Brain (organoid and tissue), 16 donors: ENCODE measurements at places on chromosomes 2 and 18.

- DNase-seq, result no peak
These were observed 121.6 kb downstream of the SPP2 start for GRCh38 chr2:234172066-234172465.

DNA sequence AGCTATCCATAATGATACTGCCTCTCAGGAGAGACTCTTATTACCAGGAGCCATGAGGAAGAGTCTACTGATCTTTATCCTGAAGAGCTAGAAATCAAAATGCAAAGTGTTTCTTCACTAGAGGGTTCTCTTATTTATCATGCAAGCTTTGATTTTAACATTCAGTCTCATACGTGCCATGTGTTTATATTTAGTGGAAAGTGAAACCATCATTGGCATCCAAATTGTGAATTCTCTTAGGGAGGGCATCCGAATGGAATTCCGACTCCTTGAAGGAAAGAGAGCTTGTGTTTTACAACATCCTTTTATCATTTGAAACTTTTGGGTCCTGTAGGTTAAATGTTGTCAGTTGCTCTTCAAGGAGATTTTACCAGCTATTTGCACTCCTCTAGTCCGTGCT is 170.4 kb upstream of the SESTD1 start:
- DNase-seq, result no peak

DNA sequence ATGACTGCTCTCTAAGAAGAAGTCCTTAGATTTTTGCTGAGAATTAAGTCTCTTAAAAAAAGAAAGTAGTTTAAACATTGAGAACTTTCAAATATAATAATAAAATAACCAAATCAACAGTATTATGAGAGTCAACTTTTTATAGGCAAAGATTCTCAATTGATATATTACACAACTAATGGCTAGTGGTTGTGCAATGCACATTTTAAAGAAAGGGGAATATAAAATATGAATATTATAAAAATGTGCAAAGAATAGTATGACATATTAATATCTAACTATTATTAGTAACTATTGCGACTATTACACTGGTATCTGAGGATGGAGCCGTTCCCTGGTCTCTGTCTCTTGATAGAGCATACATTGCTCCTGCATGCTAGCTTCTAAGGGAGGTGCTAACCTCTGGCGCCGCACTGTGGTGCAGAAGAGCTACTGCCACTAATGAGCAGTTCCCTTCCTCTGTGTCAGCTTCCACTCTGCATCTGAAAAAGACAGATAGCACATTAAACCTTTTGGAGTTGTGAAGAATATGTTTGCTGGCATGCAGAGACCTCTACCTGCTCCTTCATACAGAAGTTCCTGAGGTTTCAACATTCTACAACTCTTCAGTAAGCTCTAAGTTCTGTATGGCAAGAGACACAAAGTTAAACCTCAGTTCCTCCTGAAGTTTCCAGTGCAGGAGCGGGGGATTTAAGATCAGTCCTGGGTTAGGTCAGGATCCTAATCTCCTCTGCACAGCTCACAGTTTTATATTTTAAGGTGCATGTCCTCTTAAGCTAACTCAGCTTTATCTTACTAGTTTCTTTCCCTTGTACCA is 3.5 kb upstream of the SLC9A2 start:
- peak; percentile 85 for DNase-seq

GRCh38 chr2:56754627-56755026 is 570.8 kb downstream of the CCDC85A start:
- DNase-seq, result no peak

DNA sequence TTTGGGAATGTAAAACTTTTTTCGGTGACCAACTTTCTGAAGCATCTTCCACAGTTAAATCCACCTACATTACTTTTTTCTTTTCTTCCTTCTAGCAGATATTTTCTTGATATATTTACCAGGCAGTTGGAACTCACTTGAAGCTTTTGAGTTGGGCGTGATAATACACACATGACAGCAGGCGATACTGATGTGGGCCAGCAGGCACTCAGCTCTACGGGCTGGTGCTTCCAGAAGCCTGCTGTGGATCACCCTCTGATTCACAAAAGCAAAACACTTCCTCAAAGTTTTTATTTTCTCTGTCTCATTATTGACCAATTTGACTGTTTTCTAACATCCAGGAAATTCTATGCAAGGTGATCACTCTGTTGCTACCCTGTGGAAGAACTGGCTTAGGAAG is 22.9 kb downstream of the GRHL1 start:
- no peak for DNase-seq

DNA sequence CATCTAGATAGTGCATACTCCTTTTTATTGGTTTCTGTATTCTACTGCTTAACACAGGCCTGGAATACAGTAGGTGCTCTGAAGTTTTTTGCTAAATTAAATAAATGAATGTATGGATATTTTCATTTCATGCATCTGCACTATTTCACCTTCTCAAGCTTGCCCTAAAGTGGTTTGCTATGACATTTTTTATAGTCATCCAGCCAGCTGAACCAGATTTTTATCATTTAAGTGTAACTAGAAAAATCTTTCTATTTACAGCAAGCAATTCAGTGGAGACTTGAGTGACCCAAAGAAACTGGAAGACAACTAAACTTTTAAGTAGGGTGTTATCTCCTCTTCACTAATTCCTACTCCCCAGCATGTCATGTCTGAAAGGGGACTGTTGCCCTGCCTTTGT is 354.9 kb downstream of the OSR1 start:
- no peak for DNase-seq

DNA sequence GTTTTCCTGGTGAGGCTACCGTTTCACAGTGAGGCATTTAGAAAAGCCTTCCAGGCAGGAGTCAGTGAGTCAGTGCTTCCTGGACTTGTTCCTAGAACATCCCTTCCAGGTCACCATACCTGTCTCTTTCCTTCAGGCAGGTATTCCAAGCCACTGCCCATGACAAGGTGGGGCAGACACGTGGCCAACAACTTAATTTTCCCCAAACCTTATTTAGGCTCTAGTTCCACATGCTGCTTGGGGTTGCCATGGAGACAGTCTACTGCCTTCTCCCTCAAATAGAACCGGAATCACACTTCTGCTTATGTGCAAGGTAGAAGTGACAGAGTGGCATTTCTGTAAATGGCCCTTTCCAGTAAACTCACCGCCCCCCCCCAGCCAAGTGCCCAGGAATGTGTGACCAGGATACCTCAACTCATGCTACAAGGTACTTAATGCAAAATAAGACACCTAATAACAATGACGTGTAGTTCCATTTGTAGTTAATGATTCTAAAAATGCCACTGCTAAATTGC is 258.3 kb downstream of the PRKCE start:
- DNase-seq, result peak; percentile 93

DNA sequence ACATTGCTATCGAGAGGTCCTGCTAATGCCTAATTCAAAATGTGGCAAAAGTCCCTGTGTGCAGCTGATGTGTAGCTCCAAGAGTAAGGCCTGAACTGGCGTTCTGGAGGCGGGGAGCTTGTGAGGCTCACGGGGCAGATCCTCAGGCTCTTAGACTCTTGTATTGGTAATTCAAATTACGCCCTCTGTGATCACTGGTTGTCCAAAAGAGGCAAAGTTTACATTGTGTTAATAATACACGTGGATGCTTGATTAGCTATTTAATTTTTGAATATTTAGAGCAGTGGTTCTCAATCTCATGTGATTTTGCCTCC is 12.4 kb upstream of the CRYGA start:
- DNase-seq, result no peak

DNA sequence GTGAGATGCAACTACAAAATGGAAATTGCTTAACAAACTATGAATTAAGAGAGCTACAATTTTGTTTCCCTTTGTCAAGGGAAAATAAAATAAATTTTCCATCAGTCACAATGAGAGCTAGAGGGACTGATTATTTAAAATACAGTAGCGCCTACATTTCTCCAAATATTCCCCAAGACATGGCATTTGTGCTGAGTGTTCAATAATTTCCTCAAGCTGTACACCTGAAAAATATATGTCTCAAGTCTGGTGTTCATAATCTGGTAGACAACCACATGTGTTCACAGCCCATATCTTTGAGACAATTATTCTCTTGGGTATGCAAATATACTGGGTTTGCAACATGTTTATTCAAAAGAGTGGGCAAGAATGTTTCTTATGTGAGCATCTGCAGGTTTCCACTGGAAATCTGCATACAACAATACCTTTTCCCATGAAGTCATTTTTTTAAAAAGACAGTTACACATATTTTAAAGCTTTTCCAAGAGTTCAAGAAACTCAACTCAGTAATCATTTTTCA is 240.1 kb upstream of the VRK2 start:
- no peak for DNase-seq

DNA sequence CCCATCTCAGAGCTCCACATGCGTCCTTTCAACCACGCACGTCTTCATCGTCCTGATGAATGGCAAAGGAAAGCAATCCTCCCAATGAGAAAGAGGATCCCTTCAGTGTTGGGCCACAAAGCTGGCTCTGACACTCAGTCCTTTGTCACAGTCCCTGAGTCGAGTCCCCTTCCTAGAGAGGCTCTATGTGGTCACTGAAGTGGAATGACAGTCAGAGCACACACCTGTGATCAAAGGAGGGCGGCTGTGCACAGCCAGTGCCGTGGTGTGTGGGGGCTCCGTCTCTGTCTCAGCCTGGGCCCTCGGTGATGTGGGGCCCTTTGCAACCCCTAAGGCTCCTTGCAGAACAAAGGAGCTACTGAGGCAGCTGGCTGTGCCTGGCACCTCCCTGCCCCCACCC is 157.3 kb upstream of the APCDD1 start:
- peak; percentile 40 for DNase-seq
